ENCODE measurements at places on chromosomes 4 and X. TPM values are rescaled to one million over a fixed set of nuclear protein-coding genes. Genes with fewer than 3 reads are reported as not detected.

GRCh38 chrX:71184092-71184491 lies 38.9 kb upstream of the GJB1 start:
- no peaks in the 10 kb centered on the region for H3K27me3 ChIP-seq
- peak overlapping the region; percentile 28 for H3K27ac ChIP-seq
- DNase-seq = no peak
- peaks cover 3% of the 10 kb centered on the region for H3K36me3 ChIP-seq

DNA sequence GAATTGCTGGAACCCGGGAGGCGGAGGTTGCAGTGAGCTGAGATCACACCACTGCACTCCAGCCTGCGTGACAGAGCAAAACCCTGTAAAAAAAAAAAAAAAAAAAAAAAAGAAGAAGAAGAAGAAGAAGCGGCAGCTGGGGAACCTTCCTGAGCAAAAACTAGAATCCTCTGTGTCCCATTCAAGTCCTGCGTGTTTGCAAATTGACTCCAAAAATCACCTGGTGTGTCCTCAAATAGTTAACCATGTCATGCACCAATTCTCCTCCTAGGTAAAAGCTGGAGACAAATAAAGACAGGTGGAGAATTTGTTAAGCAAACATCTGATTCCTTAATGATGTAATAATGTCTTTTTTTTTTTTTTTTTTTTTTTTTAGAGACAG lies 31.9 kb upstream of the ASMTL start:
- H3K27ac ChIP-seq = peak overlapping the region; percentile 86
- peaks cover 53% of the 10 kb centered on the region for H3K4me1 ChIP-seq
- H3K27me3 ChIP-seq = no peaks in the 10 kb centered on the region
- no peak for DNase-seq

- H3K27ac ChIP-seq = no peak overlapping the region
- H3K4me1 ChIP-seq = no peaks in the 10 kb centered on the region
- no peak for DNase-seq
- no peak overlapping the region for H3K4me3 ChIP-seq
Measured at GRCh38 chrX:112048707-112049106, 33.9 kb downstream of the TRPC5 start.

GAK gene
- total RNA-seq = 101 TPM

Data from activated CD4-positive, alpha-beta memory T cell treated with anti-CD3 and anti-CD28 coated beads for 36 hours (primary cell).